ENCODE measurements at places on chromosomes 12 and 14.

GRCh38 chr12:75725521-75726111 lies 214.2 kb upstream of the KRR1 start:
- DNase-seq, result no peak

GRCh38 chr12:105801351-105801750 lies 337.4 kb downstream of the NUAK1 start:
- no peak for DNase-seq

GRCh38 chr12:48980953-48981756 lies 3.0 kb downstream of the WNT1 start:
- no peak for DNase-seq

DNA sequence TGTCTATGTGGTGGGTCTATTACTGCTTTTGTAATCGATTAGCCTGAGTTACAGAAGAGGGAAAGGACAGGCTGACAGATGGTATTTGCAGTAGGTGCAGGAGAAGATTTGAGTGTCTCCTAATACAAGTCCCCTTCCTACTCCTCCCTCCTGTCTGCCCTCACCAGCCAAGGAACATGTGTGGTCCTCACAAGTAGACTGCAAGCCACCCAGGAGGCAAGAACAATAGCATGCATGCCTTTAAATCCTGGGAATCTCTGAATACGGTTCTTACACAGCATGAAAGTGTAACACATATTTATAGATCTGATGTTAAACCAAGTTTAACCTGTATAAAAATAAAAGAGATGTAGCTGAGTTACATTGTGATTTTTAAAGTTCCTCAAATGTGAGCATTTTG lies 117.0 kb downstream of the PTCSC3 start:
- no peak for DNase-seq

- no peak for DNase-seq
Observed at GRCh38 chr14:51950007-51950406, 39.3 kb upstream of the RTRAF start.

DNA sequence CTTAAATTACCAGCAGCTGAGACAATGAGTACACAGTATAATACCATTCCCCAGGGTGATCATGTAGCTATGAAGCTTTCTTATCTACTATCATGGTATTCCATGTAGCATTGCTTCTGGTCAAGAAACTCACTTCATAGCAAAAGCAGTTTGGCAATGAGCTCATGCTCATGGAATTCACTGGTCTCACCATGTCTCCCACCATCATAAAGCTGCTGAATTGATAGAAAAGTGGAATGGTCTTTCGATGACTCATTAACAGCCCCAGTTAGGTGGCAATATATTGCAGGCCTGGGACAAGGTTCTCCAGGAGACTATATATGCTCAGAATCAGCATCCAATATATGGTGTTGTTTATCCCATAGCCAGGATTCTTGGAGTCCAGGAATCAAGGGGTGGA lies 553.7 kb downstream of the FOXG1 start:
- no peak for DNase-seq

DNA sequence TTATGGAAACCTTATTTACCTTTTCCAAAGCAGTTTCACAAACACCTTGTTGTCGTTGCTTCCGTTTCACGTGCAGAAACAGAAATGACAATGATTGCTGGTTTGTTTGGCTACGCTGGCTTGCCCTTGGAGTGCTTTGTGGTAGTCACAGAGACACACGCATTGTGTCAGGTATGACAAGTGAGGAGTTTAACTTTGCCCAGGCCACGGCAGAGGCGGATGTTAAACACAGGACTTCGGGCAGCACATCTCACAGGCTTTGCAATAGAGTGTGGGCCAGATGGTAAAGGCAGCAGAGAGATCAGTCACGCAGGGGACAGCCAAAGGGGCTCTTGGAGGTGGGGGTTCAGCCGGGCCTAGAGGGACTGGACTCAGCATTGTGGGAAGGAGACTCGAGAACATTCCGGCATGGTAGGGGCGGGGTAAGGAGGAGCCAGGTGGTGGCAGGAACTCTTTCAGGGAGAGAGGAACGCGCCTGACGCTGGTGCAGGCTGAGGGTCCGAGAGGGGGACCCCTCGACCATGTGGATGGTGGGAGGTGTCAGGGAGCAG lies 59.8 kb upstream of the KCNA1 start:
- no peak for DNase-seq

- no peak for DNase-seq
Observed at GRCh38 chr14:57243320-57243719, 25.4 kb downstream of the EXOC5 start.

GRCh38 chr12:6375269-6376078 lies at the start of gene SCNN1A:
Gene SCNN1A (minus strand): TSS chr12:6375563. CDS start chr12:6374783, 780 bp downstream.
- peak; percentile 60 for DNase-seq

GRCh38 chr14:45519766-45520165 lies 266.8 kb upstream of the MIS18BP1 start:
- no peak for DNase-seq

DNA sequence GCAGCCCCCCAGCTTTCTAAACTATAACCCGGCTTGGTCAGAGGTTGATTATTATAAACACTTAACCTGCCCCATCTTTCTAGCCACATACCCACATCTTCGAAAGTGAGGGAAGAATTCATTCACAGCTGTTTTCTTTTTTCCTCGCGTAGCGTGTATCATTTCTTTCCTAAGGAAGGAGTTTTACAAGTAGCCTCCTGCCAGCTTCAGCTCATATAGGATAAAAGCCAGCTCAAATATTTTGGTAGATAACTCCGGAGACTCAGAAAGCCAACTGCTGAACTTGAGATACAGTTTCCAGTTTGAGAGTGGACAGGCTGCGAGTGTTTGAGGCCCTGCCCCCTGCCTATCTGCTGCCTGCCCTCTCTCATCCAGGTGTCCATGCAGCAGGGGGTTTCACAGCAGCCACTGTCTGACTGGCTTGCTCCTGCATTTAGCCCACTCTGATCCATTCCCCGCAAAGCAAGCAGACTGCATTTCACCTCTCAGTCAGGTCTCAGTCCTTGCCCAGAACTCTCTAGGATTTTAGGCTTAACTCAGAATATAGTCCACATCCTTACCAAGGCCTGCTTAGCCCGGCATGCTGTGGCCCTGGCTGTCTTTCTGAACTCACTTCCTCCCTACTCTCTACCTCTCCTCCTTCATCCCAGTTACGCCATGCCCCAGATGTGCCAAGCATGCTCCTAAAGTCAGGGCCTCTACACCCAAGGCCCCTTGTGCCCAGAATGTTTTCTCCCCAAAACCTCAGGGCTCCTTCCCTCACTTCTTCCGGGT lies 46.9 kb downstream of the EVL start:
- DNase-seq, result no peak

DNA sequence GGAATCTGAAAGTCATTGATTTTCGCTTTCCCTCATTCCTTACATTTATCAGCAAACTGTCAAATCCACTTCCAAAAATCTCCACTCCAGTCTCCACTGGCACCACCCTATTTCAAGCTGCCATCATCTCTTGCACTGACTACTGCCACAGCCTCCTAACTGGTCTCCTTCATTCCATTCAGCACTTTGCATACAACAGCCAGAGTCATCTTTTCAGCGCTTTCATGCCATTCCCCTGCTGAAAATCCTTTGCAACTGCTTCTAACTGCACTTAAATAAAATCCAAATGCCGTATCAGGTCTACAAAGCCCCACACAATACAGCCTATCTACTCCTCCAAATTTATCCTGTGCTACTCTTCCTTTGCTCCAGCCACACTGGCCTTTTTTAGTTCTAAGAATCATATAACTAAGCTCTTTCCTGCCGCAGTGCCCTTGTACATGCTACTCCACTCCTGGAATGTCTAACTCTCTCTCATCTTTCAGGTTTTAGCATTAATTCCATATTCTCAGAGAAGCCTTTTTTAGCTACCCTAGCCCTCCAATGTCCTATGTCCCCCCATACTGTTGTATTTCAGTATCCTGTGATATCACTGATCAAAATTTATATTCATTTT lies 21.6 kb downstream of the FERMT2 start:
- no peak for DNase-seq

- DNase-seq, result no peak
Observed at GRCh38 chr12:40907115-40907527, 214.9 kb downstream of the CNTN1 start.

DNA sequence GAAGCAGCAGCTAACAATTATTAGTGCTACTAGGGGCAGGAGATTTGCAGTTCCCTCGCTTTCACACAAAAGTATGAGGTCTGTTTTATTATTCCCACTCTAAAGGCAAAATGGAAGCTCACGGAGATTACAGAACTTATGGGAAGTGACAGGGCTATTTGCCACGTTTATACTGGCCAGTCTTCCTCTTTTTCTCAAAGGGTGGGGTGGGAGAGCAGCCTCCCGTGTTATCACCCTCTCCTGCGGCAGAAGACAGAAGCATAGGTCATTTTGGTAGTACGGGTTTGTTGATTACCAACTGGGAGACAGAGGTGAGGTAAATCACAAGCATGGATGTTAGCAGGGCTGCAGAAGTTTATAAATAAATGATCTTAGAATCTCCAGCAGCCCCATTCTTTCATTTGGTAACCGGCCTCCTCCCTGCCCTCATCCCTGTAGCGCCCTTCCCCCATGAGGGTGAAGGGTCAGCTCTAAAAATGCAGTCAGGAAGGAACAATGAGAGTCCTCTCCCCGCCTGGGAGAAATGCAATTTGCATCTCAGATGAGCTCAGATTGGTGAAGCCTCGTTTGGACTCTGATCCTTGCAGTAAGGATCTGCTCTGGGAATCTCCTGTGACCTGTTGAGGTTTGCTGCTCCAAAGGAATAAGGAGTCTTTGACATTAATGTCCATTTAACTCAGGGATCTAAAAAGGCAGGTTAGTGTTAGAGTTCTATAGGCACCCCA lies 44.7 kb upstream of the SINHCAF start:
- DNase-seq, result no peak

DNA sequence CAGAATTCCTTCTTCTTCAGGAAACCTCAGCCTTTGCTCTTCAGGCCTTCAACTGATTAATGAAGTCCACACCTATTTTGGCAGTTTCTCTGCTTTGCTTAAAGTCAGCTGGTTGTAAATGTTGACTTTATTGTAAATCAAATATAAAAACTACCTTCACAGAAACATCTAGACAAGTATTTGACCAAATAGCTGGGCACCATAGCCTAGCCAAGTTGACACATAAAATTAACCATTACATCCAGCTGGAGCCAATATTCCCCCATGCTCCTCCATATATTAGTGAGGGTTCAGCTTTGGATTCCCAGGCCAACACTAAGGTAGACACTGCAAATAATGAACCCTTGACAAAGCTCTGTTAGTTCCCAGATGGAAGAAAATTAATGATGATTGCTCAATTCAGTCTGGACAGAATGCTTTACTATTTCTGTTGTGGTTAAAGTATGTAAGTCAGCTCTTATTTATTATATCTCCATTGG lies 125.5 kb downstream of the ZFP36L1 start:
- DNase-seq, result peak; percentile 12

DNA sequence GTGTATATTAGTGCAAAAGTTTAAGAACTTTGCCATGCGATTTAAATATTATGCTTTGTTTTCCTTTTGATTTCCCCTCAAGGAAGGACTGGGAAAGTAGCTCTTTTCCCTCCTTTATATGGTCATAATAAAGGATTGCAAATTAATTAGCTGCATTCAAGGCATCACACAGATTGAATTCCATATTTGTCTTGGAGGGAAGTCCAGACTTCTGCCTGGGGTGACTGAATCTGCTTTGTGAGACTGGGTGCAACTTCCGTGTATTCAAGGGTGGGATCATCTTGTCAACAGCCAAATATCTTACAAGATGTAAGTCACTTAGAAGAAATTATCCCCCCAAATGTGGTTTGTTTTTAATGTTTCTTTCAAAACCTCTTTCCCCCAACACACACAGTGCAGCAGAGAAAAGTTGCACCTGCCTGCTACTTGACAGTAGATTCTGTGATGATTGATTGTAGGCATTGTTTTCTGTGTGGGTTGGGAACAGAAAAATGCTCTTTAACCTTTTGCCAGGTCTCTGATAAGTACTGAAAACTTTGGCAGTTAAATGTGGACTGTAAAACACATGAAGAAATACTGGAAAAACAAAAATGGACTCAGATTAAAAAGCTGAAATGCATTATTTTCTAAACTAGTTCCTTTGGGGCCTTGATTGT lies 28.4 kb downstream of the STK38L start:
- no peak for DNase-seq

DNA sequence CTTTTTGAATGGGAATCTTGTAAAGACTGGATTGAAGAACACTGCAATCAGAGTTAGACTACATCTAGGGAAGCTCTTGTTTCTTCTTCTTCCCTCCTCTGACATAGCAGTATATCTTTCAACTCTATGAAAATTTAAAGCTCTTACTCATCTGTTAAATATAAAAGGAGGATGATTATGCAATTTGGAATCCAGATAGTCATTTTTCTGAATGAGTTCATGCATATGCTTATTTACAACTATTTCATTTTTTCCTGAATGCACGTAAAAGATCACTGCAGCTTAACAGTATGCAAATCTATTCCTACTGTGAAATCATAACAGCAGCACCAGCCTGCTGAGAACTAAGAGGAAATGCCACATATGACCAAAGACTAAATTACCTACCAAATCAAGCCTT lies 133.5 kb upstream of the TMCC3 start:
- no peak for DNase-seq

DNA sequence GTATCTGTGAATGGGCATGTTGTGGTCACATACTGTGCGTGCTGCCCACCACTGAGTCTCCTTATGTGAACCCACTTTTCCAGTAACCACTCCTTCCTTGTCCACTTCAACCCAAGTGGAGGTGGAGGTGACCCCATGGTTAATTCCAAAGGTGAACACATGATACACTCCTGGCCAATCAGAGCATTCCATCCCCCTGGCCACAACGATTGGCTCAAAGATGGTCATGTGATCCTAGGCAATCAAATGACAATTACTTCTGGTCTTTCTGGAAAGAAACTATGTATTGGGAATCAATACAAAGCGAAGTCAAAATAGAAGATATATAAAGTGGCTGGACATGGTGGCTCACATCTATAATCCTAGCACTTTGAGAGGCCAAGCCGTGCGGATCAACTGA lies 20.2 kb upstream of the CCDC60 start:
- DNase-seq, result no peak

DNA sequence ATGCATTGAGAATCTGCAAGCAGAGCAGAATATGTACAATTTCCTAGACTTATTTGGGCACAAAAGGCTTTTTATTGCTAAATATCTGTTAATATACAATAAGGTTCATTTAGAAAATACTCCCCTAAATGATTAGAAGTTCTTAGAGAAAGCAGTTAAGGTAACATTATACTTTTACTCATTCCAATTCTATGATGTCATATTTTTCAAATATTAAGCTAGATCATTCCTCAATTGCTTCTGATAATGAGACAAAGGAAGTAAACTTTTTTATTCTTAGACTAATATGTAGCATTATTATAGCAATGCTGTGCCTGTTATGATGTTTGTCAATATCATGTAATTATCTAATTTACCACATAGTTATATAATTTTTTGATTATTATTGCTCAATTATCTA lies 447.0 kb downstream of the SLC16A7 start:
- no peak for DNase-seq

- no peak for DNase-seq
Observed at GRCh38 chr14:94025720-94026119, 420 bp upstream of the OTUB2 start.

GRCh38 chr12:132481771-132482745 lies 7.9 kb upstream of the FBRSL1 start:
- no peak for DNase-seq

GRCh38 chr12:66916189-66916588 lies 237.3 kb upstream of the GRIP1 start:
- DNase-seq, result no peak
